Activated naive CD8-positive, alpha-beta T cell treated with anti-CD3 and anti-CD28 coated beads, Interleukin-2, amount 10 ng/mL, durations not matched to agents 7 days and 5 days (primary cell): ENCODE measurements at places on chromosomes 4 and X. TPM values are rescaled to one million over a fixed set of nuclear protein-coding genes. Genes with fewer than 3 reads are reported as not detected.
A peak's percentile ranks its signal among the peaks of the same experiment; 100 is the strongest.

The DGKQ gene
- 32.4 TPM for total RNA-seq

The CCDC160 gene
- not detected for total RNA-seq

The ERCC6L gene
- 8.2 TPM for total RNA-seq

GRCh38 chrX:148865277-148866210 is 365.1 kb downstream of the AFF2 start:
- DNase-seq: no peak
- H3K27me3 ChIP-seq: no peaks in the 10 kb centered on the region
- no peaks in the 10 kb centered on the region for H3K36me3 ChIP-seq

- H3K36me3 ChIP-seq: peaks cover 37% of the 10 kb centered on the region
- H3K4me3 ChIP-seq: no peak overlapping the region
- no peak for DNase-seq
- no peaks in the 10 kb centered on the region for H3K27me3 ChIP-seq
- H3K4me1 ChIP-seq: peaks cover 8% of the 10 kb centered on the region
- H3K27ac ChIP-seq: no peak overlapping the region
Observed at GRCh38 chr4:54041100-54041499, 23.3 kb downstream of the CHIC2 start.

DNA sequence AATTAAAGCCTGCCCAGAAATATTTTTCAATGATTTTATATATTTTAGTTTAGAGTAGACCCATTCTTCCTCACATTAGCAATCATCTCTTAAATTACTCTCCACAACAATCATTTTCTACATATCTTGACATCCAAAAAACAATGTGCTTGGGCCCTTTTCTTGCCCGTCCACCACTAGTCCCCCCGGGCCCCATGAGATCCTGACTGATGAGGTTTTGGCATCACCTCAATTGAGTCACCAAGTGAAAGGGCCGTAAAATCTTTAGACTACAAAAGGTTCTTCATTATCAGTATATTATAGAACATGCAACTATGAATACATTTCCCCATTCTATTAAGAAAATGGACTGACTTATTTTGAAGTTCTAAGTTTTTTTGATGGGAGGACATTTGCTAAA is 4.0 kb upstream of the CDKL2 start:
- no peak for DNase-seq
- no peaks in the 10 kb centered on the region for H3K27me3 ChIP-seq
- peaks cover 1% of the 10 kb centered on the region for H3K36me3 ChIP-seq
- H3K4me3 ChIP-seq: no peak overlapping the region
- peaks cover 16% of the 10 kb centered on the region for H3K4me1 ChIP-seq

GRCh38 chr4:41215155-41215554 is 813 bp upstream of the APBB2 start:
- DNase-seq: no peak
- H3K4me3 ChIP-seq: peak overlapping the region; percentile 64

The MAGEE2 gene
- total RNA-seq: not detected

GRCh38 chr4:152360045-152360410 is 175.9 kb downstream of the FBXW7 start:
- H3K4me1 ChIP-seq: peaks cover 1% of the 10 kb centered on the region
- no peak overlapping the region for H3K4me3 ChIP-seq
- H3K27ac ChIP-seq: no peak overlapping the region
- peaks cover 12% of the 10 kb centered on the region for H3K36me3 ChIP-seq
- H3K27me3 ChIP-seq: no peaks in the 10 kb centered on the region

The CACNA1F gene
- total RNA-seq: 2.2 TPM

GRCh38 chr4:87697272-87697671 is 47.2 kb downstream of the DMP1 start:
- H3K27me3 ChIP-seq: peaks cover 14% of the 10 kb centered on the region
- H3K36me3 ChIP-seq: no peaks in the 10 kb centered on the region
- H3K4me3 ChIP-seq: no peak overlapping the region

- no peaks in the 10 kb centered on the region for H3K4me1 ChIP-seq
- DNase-seq: no peak
- no peak overlapping the region for H3K27ac ChIP-seq
Observed at GRCh38 chr4:158112611-158113010, 60.2 kb downstream of the GASK1B start.

GRCh38 chr4:99683895-99684294 is 26.3 kb upstream of the C4orf54 start:
- H3K4me1 ChIP-seq: no peaks in the 10 kb centered on the region
- H3K27ac ChIP-seq: no peak overlapping the region
- DNase-seq: no peak
- H3K36me3 ChIP-seq: no peaks in the 10 kb centered on the region
- no peak overlapping the region for H3K4me3 ChIP-seq

- DNase-seq: no peak
- H3K27me3 ChIP-seq: peaks cover 2% of the 10 kb centered on the region
- H3K36me3 ChIP-seq: no peaks in the 10 kb centered on the region
Observed at GRCh38 chrX:118714521-118714920, 12.9 kb upstream of the IL13RA1 start.

DNA sequence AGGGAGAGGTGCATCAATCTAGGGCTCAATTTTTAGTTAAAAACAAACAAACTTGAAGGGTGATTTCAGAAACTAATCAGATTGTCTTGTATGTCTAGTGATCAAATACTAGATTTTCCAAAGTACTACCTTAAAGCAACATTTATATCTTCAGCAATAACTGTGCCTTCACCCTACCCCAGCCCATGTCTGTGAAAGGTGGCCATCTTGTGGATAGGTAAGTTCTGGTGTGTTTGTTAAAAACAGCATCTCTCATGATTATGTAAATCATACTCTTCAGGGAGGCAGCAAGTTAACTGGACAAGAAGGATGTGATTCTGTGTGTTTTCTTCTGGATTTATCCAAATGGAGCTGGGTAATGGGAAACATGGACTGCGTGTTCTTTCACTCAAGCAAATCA is 81.4 kb upstream of the ACSL1 start:
- H3K36me3 ChIP-seq: peaks cover 1% of the 10 kb centered on the region
- no peak for DNase-seq
- peaks cover 7% of the 10 kb centered on the region for H3K4me1 ChIP-seq
- H3K27ac ChIP-seq: no peak overlapping the region
- no peak overlapping the region for H3K4me3 ChIP-seq

DNA sequence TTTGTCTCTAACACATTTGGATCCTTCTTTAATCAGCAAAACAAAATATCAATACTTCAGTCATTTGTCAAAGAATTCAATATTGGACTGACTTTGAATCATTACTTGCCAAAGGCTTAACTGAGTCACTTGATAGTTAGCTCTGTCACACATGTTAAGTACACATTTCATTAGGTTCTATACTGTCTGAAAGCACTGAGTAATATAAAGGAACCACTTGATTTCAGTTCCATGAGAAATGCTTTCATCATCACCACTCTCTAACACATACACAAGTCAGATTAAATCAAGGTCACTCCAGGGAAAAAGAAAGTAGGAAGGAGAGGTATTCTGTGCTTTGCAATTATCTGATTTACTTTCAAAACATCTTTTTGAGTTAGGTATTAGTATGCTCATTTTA is 1233.1 kb downstream of the C4orf33 start:
- no peaks in the 10 kb centered on the region for H3K4me1 ChIP-seq
- H3K27ac ChIP-seq: no peak overlapping the region
- no peaks in the 10 kb centered on the region for H3K27me3 ChIP-seq
- H3K4me3 ChIP-seq: no peak overlapping the region

The IGFBP7 gene
- total RNA-seq: not detected
